ENCODE measurements at places on chromosomes 16 and 17.

- DNase-seq = no peak
These were observed 9.1 kb downstream of the ZSCAN10 start for GRCh38 chr16:3089717-3090592.

DNA sequence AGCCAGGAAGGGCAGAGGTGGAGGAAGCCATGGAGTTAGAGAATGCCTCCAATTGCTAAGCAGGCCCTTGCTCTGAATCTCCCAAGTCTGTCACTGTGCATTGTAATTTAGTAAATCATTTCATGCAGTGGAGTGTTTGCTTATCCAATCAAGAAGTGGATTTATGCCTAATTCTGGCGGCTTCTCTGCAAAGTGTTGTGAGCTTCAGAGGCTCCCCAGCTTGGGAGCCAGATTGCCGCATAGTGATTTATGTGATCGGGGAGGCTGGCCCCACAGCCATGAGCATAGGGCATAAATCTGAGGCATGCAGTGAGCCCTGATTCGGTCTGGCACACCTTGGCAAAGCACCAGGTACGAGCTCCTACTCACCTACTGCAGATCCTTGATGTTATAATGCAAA lies 520.8 kb downstream of the HS3ST4 start:
- no peak for DNase-seq

- DNase-seq = no peak
These were observed 10.1 kb upstream of the ADORA2B start for GRCh38 chr17:15934866-15935265.

DNA sequence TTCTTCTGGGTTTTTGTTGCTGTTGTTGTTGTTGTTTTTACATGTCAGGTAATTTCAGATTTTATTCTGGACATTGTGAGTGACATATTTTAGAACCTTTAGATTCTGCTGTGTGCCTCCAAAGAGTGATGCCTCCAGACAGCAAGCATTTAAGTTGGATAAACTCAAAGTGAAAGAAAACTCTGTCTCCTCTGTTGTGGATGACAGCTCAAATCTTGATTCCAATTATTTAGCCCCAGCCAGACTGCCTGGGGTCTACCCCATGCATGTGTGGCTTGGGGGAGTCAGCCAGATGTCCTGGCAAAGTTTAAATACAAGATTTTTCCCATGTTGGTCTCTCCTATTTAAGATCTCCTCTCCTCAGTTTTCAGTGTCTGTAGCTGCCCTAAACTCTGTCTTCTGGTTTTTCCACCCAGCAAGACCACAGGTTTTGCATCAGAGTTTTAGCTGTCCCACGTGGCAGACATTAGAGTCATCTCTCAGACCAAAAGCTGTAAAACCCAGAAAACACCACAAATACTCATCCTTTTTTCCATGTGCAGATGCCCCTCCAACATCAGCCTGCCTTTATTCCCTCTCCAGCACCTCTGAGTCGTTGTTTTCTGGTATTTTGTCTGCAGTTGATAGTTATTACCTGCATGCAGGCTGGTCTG lies 19.4 kb upstream of the ZNF469 start:
- no peak for DNase-seq

DNA sequence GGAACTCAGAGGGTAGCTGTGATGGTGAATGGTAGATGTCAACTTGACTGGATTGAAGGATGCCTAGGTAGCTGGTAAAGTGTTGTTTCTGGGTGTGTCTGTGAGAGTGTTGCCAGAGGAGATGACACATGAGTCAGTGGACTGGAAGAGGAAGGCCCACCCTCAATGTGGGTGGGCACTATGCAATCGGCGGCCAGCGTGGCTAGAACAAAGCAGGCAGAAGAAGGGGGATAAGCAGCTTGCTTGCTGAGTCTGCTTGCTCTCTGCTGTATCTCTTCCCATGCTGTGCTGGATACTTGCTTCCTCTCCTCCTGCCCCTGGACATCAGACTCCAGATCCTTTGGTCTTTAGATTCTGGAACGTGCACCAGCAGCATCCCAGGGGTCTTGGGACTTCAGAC lies 128.1 kb downstream of the AIPL1 start:
- no peak for DNase-seq

DNA sequence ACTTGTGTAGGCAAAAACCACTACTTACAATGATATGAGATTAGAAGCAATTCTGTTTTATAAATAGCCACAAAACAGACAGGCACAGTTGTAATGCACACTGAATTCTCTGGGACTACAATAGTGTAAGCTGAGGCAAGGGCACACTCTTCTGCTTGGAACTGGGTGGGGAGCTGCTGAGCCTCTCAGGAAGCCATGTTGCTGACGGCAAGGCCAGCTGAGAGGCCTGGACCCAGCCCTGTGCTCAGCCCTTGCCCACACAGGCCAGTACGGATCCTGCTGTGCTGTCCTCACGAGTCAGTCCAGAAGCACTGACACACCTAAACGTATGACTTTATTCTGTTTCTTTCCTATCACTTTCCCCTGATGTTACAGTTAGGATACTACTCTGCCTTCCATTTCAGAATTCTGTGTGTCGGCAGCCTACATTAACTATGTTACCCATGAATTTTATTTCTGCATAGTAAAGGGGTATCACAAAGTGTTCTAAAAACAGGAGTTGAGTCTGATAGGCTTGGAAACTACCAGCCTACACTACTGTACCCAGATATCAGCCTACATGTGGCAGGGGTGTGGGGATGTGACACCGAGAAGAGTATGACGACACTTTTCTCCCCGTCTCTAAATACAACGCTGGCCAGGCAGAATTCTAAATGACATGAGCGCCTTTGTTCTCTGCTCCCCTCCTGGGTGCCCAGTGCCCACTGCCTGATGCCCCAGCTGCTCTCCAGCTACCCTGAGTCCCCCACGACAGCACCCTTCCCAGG lies 41.1 kb upstream of the FAAP100 start:
- no peak for DNase-seq

GRCh38 chr17:1713878-1714426 lies 3.8 kb upstream of the TLCD2 start:
- no peak for DNase-seq

GRCh38 chr16:49593424-49594040 lies 219.9 kb downstream of the C16orf78 start:
- DNase-seq = no peak

GRCh38 chr17:17356931-17357270 lies 53.7 kb downstream of the NT5M start:
- DNase-seq = no peak

- no peak for DNase-seq
These were observed 71.6 kb downstream of the WIPI1 start for GRCh38 chr17:68385490-68386215.

DNA sequence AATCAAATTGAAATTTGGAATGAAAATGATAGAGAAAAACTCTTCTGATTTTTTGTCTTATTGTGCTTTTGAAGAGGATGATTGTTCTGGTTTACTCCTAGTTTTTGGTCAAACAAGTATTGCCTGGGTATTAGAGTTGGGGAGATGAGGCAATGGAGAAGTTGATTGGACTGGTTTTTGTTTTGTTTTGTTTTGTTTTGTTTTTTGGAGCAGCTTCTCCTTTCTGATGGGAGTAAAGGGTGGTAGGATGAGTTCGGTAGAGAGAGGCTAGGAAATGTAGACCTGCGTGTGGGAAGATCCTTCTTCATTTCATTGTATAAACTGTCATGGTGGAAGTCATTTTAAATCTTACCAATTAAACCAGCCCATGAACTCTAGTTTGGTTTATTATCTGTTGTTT lies 17.7 kb downstream of the ATP6V0A1 start:
- no peak for DNase-seq

GRCh38 chr17:8118769-8119580 lies 661 bp upstream of the ALOXE3 start:
- peak; percentile 78 for DNase-seq

GRCh38 chr16:2842340-2843000 lies 12.4 kb downstream of the ZG16B start:
- no peak for DNase-seq

- DNase-seq = no peak
These were observed 43.9 kb downstream of the RAI1 start for GRCh38 chr17:17725011-17725751.

DNA sequence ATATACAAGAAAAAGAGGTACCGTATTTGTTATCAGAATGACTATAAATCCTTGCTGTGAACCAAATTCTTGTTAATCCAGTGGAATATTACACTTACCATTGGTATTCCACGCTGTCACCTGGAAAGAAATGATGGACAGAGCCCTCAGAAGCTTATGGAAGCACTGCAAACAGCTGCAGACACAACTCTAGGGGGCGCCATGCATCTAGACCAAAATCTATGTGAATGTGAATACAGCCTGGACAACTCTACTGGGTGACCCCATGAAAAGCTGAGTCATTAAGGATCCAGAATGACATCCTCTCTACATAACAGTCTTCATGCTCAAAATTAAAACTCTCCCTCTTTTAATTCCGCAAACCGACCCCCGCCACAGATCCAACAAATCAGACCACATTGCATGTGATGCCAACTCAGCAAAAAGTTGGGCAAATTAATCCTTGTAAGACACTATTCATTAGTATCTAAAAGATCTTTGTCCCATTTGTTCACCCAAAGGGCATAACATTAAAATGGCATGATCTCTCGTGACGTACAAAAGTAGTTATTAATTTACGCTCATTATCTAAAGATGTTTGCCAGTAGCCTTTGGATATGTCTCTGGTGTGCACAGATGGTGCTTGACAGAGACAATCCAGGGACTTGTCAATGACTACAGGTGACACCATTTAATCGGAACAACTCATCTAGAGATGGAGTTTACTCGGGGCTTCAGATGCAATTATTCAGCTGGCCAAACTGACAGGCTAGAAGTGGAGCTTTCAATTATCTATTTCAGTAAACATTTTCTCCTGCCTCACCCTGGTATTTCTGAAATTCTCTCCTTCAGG lies 552.7 kb upstream of the PSMD7 start:
- no peak for DNase-seq

GRCh38 chr17:70071127-70071526 lies 3.9 kb upstream of the KCNJ16 start:
- no peak for DNase-seq

GRCh38 chr16:78749745-78750268 lies 650.4 kb downstream of the WWOX start:
- DNase-seq = no peak

DNA sequence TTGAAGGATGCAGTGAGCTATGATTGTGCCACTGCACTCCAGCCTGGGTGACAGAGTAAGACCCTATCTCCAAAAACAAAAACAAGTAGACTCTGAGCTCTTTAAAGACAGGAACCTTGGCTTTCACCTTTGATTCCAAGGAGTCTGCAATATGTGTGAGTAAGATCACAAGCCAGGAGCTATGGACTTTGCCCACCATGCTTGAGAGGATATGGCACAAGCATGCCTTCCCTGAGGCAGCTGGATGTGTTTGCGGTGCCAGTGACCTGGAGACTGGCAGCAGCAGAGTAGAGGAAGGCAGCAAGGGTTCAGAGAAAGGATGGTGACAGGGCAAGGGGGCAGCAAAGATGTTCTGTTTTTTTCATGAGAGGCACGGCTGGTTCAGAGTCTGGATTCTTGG lies 14.5 kb upstream of the PRKCA start:
- no peak for DNase-seq

DNA sequence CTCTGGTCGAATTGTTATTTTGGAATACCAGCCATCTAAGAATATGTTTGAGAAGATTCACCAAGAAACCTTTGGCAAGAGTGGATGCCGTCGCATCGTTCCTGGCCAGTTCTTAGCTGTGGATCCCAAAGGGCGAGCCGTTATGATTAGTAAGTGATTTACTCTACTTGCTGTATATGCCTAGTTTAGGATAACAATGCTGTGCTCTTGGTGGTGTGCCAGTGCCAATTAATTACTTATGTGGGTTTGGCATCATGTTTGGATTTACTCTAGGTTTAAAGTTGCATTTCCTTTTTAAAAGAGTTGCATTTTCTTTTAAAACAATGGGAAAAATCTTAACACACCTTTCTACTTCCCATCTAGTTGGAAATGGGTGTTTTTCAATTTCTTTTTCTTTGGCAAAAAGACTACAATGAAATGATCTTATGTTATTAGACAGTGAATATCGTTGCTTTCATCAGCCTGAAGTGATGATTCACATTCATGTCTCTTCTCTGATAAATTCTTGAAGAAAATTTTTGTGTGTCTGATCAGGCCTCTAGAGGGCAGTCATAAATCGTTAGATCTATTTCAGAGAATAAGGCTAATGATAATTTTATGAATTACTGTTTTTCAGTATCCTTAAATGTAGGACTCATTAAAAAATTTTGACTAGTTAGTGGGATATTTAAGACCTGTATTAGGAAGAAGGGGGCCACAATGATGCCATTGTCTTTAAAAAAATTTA lies 5.6 kb downstream of the SF3B3 start:
- no peak for DNase-seq

DNA sequence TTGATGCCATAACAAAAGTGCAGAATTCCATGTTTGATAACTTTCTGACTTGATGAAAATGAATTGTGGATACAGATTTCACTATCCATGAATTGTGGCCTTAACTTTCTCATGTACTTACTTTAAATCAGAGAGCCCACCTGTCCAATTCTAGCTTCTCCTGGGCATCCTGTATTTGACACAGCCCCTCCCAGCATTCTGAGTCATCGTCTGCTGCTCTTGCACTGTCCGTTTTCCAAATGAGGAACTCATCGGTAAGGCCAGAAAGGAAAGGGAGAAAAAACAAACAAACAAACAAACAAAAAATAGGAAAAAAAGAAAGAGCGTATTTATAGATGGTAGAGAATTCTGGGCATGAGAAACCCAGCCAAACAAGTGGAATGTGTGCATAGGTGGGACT lies 361.6 kb downstream of the WWOX start:
- no peak for DNase-seq

DNA sequence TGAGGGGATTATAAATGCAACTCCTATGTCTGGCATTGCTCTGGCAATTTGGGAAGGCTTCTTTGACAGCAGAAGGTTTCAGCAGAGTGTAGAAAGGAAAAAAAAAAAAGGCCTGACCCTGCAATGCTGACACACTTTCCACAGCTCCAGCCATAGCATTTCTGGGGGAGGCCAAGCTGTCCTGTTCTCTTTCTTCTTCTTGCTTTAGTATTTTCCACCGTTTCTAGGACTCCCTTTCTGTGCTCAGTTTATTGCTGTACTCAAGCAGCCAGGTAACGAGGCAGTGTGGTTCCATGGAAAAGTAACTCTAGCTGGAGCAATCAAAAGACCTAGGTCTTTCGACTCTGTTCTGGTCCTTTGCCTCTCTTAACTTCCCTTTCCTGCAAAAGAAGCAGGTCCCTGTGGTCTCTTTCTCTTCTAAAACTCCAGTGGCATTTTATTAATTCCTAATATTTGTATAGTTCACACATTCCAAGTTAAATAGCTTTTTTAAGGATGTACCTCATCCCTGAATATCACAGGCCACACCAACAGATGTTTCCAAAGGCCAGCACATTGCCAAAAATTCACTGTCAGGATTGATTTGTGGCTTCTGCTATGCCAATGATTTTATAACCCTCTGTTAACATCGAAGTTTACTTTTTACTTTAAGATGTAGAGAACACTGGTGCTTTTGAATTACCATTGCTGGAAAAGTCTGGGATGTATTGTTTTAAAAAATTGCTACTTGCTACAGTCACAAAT lies 90.3 kb upstream of the BCAR1 start:
- peak; percentile 8 for DNase-seq

DNA sequence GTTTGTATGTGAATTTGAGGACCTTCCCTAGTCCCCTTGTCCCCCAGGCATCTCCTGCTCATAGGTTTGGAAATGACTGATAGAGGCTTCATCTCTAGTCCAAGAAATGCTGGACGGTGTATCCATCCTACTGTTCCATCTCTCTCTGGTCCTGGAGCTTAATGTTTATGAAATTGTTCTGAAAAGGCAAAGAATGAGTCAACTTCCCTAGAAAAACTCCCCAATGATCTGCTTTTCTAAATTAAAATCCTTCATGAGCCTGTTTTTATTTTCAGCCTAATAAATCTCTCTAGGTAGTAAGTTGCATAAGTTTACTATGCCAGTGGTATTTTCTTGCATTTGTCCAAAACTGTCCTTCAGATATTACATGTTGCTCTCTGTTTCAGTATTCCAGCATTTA lies 2.1 kb upstream of the IGSF6 start:
- no peak for DNase-seq

Data from HS-27A (cell line).